Bronchial epithelial cell (primary cell): ENCODE measurements at places on chromosomes 4 and X. TPM values are rescaled to one million over a fixed set of nuclear protein-coding genes. Genes with fewer than 3 reads are reported as not detected.

The NEUROG2 gene
- not detected in 2 replicates for total RNA-seq

The ITGB1BP2 gene
- total RNA-seq = 1.1 and 2.4 TPM in 2 replicates

The DRD5 gene
- not detected in 2 replicates for total RNA-seq

The SUV39H1 gene
- 1.2 and 1.3 TPM in 2 replicates for total RNA-seq

The ZFP92 gene
- 0.53 and 1.3 TPM in 2 replicates for total RNA-seq

The ZNF674 gene
- 6.0 and 11.6 TPM in 2 replicates for total RNA-seq

The AIMP1 gene
- 26.0 and 27.4 TPM in 2 replicates for total RNA-seq

The DDIT4L gene
- total RNA-seq = 0.26 TPM in 2 replicates

The GAGE13 gene
- not detected in 2 replicates for total RNA-seq

The PNMA3 gene
- under 0.01 TPM in 1 of 2 replicates, not detected in the other for total RNA-seq

The RAB9B gene
- total RNA-seq = not detected in 2 replicates

The POF1B gene
- total RNA-seq = 3.2 and 7.7 TPM in 2 replicates

The PLXNB3 gene
- total RNA-seq = 4.5 and 5.4 TPM in 2 replicates

The ZAR1 gene
- total RNA-seq = under 0.01 TPM in 1 of 2 replicates, not detected in the other

The PITX2 gene
- total RNA-seq = 0.26 TPM in 1 of 2 replicates, not detected in the other

The PNPLA4 gene
- 10.3 and 31.1 TPM in 2 replicates for total RNA-seq

The MPC1L gene
- not detected in 2 replicates for total RNA-seq

The PAGE2B gene
- not detected in 2 replicates for total RNA-seq

The STATH gene
- total RNA-seq = not detected in 2 replicates

The PSAPL1 gene
- total RNA-seq = 0.26 TPM in 1 of 2 replicates, not detected in the other

The RADX gene
- 1.7 and 2.4 TPM in 2 replicates for total RNA-seq

The BANK1 gene
- 0.26 TPM in 2 replicates for total RNA-seq
